GM23248 (cell line): ENCODE measurements at places on chromosomes 12 and 14. TPM values are rescaled to one million over a fixed set of nuclear protein-coding genes. Genes with fewer than 3 reads are reported as not detected.

Gene RPGRIP1
- total RNA-seq: not detected in 2 replicates

DNA sequence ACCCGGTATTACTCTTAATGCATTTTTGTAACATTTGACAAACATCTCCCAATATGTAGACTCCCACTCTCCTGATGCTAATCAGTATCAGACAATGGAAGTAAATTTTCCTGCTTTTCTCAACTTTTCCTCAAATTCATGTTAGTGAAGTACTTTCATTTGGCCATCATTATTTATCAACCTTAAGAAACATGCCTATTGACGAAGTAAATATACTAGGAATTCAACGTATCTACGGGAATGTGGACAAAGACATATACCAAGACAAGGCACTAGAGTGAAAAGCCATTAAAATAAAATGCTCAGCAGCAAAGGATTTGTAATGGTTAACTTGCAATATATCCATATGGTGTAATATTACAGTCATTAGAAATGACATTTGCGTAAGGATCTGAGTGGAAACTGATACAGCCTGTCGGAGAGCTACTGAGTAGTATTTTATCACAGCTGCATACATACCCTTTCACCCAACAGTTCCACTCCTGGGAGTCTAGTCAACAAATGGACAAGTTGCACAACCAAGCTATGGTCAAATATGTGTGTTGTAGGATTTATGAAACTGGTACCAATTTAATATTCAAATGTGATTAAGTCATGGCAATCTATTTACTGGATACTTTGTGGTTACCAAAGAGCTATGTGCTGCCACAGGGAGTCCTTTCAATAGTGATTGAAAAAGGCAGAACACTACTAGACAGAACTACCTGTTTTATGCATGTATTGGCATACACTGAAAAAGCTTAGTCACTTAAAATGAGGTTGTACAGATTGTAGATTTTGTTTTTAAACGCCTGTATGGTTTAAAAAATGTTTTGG is 26.5 kb downstream of the NUDT4 start:
- DNase-seq: no peak

Gene POLE2
- total RNA-seq: 5.5 and 13.5 TPM in 2 replicates

Gene FZD10
- total RNA-seq: not detected in 2 replicates

Gene FERMT2
- 217 and 256 TPM in 2 replicates for total RNA-seq

- DNase-seq: peak; percentile 7
Measured at GRCh38 chr12:30794020-30794419, 39.3 kb upstream of the CAPRIN2 start.

Gene HNRNPA1
- 217 and 226 TPM in 2 replicates for total RNA-seq

- DNase-seq: peak; percentile 81
Measured at GRCh38 chr12:49121047-49121696, 10.0 kb downstream of the TUBA1B start.

- no peak for DNase-seq
Measured at GRCh38 chr14:21093769-21094681, 4.4 kb downstream of the ZNF219 start.

GRCh38 chr14:53603994-53604393 is 352.6 kb downstream of the BMP4 start:
- DNase-seq: no peak

Gene SLC25A47
- total RNA-seq: not detected in 2 replicates

DNA sequence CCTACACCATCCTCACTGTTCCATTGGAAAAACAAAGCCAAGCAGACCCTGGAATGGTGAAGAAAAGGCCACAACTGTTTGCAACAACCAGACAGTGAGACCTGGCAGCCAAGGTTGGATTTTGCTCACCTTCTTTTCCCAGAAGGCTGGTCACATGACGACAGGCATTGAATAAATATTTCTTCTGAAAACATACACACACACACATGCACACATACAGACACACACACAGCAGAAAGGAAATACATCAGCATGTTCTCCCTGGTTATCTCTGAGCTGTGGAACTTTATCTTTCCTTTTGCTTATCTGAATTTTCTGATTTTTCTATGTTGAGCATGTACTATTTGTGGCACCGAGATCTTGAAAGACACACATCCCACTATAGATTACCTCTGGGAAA is 38.0 kb upstream of the CCDC60 start:
- DNase-seq: no peak

DNA sequence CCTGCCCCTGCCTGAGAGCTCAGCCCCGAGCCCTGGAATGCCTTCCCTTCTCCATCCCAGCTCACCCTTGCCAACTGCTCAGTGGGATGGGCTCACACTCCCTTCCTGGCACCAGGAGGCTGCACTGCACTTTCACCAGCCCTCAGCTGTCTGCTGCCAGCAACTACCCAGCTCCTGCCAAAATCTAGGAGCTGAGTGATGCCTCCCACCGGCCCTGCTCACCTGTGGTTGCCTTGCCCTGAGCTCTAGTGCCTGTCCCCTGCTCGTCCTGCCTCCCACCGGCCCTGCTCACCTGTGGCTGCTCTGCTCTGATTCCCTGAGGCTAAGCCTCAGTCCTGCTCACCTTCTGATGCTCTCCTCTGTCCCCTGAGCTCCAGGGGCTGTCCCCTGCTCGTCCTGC is 119.8 kb downstream of the TMEM121 start:
- DNase-seq: no peak

DNA sequence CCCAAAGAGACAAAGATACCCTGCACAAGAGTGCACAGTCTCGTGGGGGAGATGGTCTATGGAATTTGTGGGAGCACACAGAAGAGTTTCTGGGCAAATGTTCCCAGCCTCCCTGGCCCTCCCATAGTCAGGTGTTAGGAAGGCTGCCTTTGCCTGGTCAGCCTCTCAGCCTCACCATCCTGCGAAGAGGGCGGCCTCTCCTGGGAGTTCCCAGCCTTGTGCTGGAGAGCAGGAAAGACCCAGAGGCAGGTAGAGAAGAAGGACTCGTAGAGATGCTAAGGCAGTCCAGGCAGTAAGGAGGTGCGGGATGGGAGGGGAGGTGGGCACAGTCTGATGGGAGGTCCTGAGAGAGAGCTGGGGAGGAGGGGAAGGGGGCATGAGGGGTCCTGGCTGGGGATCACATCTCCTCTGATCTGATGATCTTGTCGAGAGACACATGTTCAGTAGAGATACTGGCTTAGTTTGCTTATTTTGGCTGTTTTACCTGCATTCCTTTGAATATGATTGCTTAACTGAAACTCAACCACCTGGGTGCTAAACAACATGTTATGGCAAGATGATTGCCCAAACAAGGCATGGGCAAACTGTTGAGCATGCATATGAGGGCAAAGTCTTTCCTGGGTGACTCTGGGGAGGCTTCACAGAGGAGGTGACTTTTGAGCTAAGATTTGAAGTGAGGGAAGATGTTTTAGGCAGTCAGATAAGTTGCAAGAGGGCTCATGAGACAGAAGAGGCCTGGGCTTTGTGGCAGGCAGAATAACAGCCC is 10.5 kb downstream of the SERPINA6 start:
- no peak for DNase-seq

Gene NRXN3
- 0.11 TPM in 1 of 2 replicates, not detected in the other for total RNA-seq

- no peak for DNase-seq
Measured at GRCh38 chr14:66056268-66056907, 429.8 kb upstream of the CCDC196 start.

Gene DEGS2
- 1.4 TPM in 1 of 2 replicates, not detected in the other for total RNA-seq

DNA sequence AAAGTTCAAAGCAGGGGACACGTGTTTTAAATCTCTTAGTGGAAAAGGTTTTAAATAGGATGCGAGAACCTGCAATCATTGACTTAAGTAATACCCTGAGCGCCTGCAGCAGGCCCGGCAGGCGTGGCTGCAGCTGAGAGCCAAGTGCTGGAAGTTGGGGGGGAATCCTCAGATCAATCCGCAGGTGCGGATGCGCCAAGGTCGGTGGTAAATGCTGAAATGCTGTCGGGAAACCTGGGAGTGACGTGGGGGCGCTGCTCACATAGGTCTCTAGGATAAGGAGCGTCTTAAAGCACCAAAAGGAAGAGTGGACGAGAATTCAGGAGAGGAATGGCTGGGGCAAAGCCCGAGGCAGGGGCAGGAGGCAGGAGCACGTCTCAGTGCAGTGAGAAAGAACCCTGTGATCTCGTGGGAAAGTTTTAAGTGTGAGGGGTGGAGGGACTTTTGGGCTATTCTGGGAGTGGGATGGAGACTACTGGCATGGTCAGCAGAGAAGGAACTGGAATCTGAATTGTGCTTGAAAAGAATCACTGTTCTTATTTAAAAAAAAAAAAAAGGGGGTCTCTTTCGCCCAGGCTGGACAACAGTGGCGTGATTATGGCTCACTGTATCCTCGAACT is 883 bp upstream of the CDCA4 start:
- DNase-seq: peak; percentile 50

- DNase-seq: no peak
Measured at GRCh38 chr12:45406988-45407850, 191.3 kb downstream of the ANO6 start.

- DNase-seq: no peak
Measured at GRCh38 chr12:92546635-92547348, 156.0 kb upstream of the PLEKHG7 start.

- DNase-seq: no peak
Measured at GRCh38 chr12:129594098-129594497, 309.7 kb downstream of the TMEM132D start.

DNA sequence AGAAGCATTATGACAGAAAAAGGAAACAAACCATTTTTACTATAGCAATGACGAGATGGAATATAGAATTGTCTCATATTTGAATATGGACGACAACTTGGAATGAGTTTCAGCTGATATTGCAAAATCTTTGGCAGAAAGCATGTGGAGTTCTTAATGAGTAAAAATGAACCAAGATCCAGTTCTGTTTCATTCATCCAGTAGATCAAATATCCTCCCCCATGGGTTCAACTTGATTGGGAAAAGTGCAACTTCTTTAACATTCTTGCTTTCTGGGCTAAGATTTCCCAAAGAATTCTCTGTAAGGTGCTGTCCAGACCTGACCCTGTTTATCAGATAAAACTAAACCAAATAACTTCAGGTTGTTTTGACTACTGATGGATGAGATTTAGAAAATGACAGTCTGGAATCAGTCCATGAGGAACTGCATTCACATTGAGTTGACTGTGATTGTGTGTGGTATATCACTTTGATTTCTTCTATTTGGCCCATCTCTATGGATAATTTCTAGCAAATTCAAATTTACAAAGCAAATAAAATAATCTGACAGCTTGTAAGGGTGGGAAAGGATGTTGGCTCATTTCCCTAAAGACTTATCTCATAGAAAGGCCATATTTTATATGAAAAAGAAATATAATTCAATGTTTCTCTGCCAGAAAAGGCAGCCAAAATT is 267.4 kb downstream of the ADAMTS20 start:
- DNase-seq: peak; percentile 31

DNA sequence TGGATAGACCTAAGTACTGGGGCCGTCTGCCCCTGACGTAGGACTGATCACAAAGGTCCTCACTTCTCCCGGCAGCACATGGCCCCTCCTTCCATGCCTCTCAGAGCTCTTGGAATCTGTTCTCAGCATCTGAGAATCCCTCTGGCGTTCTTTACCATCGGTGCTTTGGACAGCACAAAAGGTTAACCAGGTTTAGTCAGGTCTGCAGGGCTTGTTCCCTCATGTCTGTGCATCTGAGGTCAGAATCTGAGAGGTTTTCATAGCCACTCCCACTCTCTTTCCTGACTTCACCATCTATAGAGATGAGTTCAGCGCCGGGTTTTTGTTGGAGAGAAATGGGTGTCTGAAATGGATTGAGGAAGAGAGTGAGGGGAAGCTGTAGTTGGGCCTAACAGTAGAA is 130.0 kb upstream of the ARHGAP5 start:
- no peak for DNase-seq

DNA sequence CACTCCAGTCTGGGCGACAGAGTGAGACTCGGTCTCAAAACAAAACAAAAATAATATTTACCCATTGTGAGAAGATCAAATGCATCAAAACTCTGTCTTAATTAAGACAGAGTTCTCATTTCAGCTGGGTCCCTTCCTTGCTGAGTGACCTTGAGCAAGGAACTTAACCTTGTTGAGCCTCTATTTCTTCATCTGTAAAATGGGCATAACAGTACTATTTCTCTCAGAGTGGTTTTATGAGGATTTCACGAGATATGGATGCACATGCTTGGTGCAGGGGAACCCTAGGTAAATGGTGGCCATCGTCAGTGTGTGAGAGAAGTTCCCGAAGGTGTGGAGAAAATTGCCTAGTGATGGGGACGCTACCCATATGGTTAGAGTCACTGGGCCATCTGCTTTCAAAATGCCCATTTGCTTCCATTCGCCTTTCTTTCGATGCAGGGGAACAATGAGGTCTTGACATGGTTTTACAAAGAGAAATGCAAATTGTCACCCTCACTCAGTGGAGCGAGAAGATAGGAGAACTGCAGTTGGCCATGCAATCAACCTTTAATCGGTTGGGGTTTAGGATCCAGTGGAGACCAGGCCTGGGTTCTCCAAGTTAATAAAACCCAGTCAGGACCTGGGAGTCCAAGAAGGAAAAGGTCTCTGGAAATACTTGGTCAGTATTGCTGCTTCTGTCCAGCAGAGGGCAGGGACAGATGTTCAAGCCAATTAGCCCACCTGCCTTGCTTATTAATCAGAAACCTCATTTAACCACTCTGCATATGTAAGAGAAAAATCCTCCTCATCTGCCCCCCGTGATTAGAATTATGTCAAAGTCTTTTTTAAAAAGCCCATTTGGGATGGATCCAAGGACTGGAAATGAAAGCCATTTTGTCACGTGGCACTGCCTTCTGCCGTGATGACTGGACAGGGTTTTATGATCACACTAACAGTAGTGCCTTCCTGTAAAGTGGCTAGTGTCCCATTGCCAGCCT is 37.2 kb downstream of the CFAP251 start:
- peak; percentile 56 for DNase-seq

Gene GRIN2B
- not detected in 2 replicates for total RNA-seq

Gene PLD4
- not detected in 2 replicates for total RNA-seq

GRCh38 chr14:67411820-67412421 is at the start of gene PLEK2:
TSS of gene PLEK2 (minus strand) at chr14:67412165. CDS start at chr14:67412059, 106 bp downstream.
- DNase-seq: peak; percentile 63

DNA sequence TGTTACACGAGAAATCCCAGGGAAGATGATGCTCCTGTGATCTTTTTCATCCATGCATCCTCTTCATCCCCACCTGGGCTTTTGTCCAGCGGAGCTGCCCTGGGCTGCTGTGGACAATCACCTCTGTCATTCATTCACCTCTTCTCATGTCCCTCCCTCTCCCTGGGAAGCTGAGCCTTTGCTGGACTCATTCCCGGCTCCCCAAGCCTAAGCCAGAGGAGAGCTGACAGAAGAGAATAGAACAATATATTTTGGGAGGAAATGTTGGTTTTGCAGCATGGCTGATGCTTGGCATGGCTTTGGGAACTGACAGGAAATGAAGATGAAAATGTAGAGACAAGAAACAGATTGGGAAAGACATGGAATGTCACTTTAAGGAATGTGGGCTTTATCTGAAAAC is 177.4 kb downstream of the DICER1 start:
- DNase-seq: no peak

Gene DAO
- total RNA-seq: not detected in 2 replicates

DNA sequence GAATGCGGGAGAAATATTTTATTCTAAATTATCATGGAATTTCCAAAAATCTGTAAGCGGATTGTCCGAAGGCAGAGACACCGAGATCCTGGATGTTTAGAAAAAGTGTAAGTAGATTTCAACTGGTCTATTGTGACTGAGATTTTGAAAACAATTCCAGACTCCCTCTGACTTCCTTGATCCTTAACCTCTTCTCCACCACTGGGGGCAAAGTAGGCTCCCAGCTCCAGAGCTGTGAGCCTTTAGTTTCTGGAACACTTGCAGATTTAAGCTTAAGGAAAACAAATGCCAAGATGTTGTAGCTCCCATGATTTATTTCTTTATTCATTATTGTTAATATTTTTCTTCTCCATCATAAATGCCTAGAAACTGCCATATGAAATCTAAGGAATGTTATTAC is 1320.5 kb upstream of the SEL1L start:
- DNase-seq: no peak
